T-helper 17 cell (primary cell): ENCODE measurements at places on chromosomes 3 and 15. TPM values are rescaled to one million over a fixed set of nuclear protein-coding genes. Genes with fewer than 3 reads are reported as not detected.

- H3K4me3 ChIP-seq = no peak overlapping the region
- H3K4me1 ChIP-seq = no peaks in the 10 kb centered on the region
- peaks cover 42% of the 10 kb centered on the region for H3K27me3 ChIP-seq
- H3K27ac ChIP-seq = no peak overlapping the region
These were observed 196.6 kb upstream of the IL12A start for GRCh38 chr3:159792070-159792469.

GRCh38 chr3:39907981-39908380 is 98.6 kb downstream of the MYRIP start:
- no peak overlapping the region for H3K27ac ChIP-seq
- H3K27me3 ChIP-seq = no peaks in the 10 kb centered on the region
- DNase-seq = no peak
- H3K4me1 ChIP-seq = no peaks in the 10 kb centered on the region
- no peaks in the 10 kb centered on the region for H3K36me3 ChIP-seq

- peak overlapping the region; percentile 89 for H3K27ac ChIP-seq
- peak overlapping the region; percentile 49 for H3K4me3 ChIP-seq
- no peaks in the 10 kb centered on the region for H3K27me3 ChIP-seq
These were observed 31.8 kb downstream of the IQGAP1 start for GRCh38 chr15:90419738-90420406.

DNA sequence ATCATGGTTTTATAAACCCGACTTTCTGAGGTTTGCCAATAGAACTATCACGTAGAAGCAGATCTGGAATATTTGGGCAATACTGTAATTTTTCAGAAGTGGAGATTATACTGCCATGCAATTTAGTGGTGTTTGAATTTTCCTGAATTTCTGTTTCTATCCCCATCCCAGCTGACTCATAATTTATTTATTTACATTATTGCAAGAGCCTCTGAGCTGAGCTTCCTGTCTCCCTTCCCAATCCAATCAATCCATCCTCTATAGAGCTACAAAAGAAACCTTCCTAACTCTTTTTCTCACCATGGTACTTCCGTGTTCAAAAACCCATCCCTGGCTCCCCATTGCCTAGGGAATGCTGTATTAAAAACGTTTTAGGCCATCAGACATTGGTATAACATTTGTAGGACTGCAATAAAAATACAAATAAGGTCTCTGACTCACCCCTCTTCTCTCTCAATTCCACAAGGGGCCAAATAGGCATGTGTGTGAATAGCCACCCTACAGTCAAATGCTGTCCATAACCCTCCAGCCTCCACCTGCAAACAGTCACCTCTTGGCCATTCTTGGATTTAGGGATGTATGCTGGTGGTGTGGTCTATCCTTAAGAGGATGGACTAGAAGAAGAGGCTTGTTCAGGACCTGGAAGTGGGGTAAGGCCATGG is 190.7 kb downstream of the CD47 start:
- peaks cover under 1% of the 10 kb centered on the region for H3K4me1 ChIP-seq

- DNase-seq = no peak
- H3K27me3 ChIP-seq = no peaks in the 10 kb centered on the region
- no peaks in the 10 kb centered on the region for H3K4me1 ChIP-seq
- H3K36me3 ChIP-seq = no peaks in the 10 kb centered on the region
These were observed 1183.1 kb downstream of the ZPLD1 start for GRCh38 chr3:103617961-103618360.

DNA sequence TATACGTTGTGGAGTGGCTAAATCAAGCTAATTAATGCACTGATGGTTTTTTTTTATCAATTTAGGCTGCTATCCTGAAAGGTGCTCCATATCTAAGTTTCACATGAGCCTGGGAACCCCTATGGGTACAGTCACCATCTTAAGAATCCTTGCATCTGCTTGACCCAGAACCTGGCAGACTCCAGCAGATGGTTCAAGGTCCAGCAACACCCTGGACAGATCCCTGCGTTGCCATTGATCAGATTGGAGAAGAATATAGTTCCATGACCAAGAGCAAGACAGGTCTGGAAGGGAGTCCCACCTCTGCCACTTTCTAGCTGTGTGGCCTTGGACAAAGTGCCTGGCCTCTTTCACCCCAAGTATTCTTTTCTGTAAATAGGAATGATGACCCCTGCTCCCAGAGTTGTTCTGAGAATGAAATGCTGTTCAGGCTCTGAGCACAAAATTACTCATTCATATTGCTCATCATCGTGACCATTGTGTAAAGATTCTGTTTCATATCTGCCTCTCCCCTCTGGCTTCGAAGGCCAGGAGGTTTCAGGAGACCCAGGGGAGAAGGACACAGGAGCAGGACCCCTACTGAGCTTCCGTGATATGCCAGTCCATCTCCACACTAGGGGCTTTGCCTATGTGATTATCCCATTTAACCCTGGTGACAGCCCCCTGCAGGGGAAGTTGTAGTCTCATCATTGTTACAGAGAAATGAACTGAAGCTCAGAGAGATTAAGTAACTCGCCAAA is 30.0 kb upstream of the TSEN2 start:
- no peaks in the 10 kb centered on the region for H3K27me3 ChIP-seq
- H3K4me3 ChIP-seq = no peak overlapping the region
- no peak for DNase-seq
- H3K4me1 ChIP-seq = peaks cover 2% of the 10 kb centered on the region
- H3K27ac ChIP-seq = no peak overlapping the region

DNA sequence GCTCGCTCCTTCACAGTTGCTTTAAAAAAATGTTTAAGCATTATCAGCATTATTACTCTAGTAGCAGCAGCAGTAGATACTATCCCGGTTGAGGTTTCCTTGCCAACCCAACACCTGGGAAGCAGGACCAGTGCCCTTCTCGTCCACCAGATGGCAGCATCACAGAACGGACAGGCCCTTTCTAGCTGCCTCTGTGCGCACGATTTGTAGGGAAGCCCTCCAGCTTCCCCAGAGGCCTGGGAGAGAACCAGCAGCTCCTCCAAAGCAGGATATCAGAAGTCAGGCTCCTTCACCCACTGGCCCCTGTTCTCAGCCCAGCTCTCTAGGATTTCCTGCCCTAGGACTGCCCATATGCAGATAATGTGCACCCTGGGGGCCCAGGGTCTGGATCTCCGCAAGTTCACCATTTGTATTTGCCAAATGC is 16.8 kb upstream of the ESYT3 start:
- H3K4me3 ChIP-seq = no peak overlapping the region
- DNase-seq = peak; percentile 49
- H3K4me1 ChIP-seq = peaks cover 10% of the 10 kb centered on the region

DNA sequence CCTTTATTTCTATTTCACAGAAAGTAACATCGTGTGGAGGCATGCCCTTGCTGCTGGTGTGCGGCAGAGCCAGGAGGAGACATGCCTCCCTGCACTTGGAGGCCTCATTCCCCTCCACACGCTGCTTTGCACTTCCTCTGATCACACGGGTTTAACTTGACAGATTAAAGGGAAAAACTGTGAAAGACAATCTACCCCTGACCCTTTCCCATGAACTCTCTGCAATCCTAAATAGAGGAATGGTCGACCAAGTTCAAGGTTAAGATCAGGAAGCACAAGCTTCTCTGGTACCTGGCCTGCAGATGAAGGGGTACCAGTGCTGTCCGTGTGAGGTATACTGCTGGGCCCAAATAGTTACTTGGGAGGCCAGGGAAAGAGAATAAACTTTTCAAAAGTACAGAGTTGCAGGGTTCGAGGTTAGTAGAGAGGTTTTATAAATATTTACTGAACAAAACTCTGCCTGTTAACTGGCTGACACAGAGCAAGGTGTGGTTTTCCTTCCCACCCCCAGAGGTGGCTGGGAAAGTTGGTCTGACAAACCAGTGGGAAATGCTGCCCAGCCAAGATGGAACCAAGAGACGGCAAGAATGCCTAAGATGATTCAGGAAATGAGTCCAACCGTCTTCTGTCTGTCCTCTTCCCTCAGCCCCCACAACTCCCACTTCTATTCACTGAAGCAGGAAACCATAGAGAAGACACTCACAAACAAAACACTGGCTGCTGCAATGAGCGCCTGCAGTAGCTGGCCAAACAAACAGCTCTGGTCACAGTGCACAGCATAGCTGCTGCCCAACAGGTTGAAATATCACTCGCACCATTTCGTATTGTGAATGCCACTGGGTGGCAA is 79.6 kb downstream of the IGF2BP2 start:
- no peak overlapping the region for H3K27ac ChIP-seq
- no peak overlapping the region for H3K4me3 ChIP-seq
- no peaks in the 10 kb centered on the region for H3K36me3 ChIP-seq
- no peak for DNase-seq
- H3K4me1 ChIP-seq = peaks cover 4% of the 10 kb centered on the region

GRCh38 chr15:69916169-69916785 is 181.4 kb downstream of the TLE3 start:
- peaks cover 4% of the 10 kb centered on the region for H3K4me1 ChIP-seq
- H3K27me3 ChIP-seq = peaks cover 19% of the 10 kb centered on the region
- peaks cover 2% of the 10 kb centered on the region for H3K36me3 ChIP-seq
- no peak for DNase-seq

DNA sequence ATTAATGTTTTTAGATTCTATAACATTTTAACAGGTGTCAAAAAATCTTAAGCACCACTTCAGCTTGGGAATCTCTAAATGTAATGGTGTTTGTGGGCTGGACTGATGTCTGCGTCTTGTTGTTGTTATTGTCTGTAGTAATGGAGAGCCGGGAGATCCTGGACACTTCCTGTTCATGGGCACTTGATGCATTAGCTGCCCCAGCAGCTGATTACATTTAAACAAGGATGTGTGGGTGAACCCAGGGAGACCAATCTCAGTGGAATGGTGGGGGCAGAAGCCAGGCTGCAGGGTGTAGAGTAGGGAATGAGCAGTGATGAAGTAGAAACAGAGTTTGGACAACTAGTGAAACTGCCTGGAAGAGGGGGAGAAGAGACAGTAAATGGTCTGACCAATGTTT is 7.8 kb downstream of the CCR5AS start:
- H3K36me3 ChIP-seq = peaks cover 7% of the 10 kb centered on the region
- no peak for DNase-seq
- H3K27ac ChIP-seq = no peak overlapping the region
- H3K4me1 ChIP-seq = peaks cover 3% of the 10 kb centered on the region
- peaks cover 23% of the 10 kb centered on the region for H3K27me3 ChIP-seq

- H3K27ac ChIP-seq = peak overlapping the region; percentile 9
- peaks cover 22% of the 10 kb centered on the region for H3K36me3 ChIP-seq
- H3K4me3 ChIP-seq = no peak overlapping the region
- H3K4me1 ChIP-seq = peaks cover 37% of the 10 kb centered on the region
These were observed 9.9 kb downstream of the ZBED2 start for GRCh38 chr3:111585217-111585616.

- no peaks in the 10 kb centered on the region for H3K36me3 ChIP-seq
- H3K4me3 ChIP-seq = no peak overlapping the region
- H3K27me3 ChIP-seq = peaks cover 32% of the 10 kb centered on the region
- no peak for DNase-seq
These were observed 97.1 kb upstream of the PRR20G start for GRCh38 chr3:127384717-127385539.

- no peak overlapping the region for H3K4me3 ChIP-seq
- H3K27me3 ChIP-seq = no peaks in the 10 kb centered on the region
- DNase-seq = no peak
- H3K36me3 ChIP-seq = no peaks in the 10 kb centered on the region
- H3K27ac ChIP-seq = no peak overlapping the region
These were observed 211.6 kb downstream of the MAGI1 start for GRCh38 chr3:65827076-65827475.

DNA sequence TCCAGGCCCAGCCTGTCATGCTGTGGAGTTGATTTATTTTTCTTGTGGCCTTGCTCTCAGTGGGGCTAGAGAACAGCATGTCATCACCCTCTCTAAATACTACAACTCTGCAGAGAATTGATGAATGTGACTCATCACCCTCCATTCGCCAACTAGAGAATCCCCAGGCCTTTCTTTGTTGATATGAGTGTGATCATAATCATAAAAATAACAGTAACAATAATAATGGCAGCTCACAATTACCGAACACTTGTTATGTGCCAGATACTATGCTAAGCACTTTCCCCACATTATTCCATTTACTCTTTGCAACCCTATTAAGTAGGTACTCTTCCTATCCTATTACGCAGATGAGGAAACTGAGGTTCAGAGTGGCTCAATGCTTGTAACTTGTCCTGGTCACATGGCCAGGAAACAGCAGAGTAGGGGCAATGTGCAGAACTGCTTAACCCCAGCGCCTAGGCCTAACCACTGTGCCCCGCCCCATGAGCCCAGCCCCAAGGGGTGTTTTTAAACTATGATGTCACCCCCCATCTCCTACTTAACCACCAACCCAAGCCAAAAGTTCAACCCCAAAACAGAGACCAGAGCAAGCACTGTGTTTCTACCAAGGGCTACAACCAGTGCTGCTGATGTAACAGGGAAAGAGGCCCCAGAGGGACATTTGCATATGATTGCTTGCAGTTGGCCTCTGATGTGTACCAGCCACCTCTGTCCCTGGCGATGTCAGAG is 104.5 kb downstream of the ADCY5 start:
- H3K4me3 ChIP-seq = no peak overlapping the region
- DNase-seq = no peak
- H3K27me3 ChIP-seq = peaks cover 37% of the 10 kb centered on the region
- peak overlapping the region; percentile 68 for H3K27ac ChIP-seq
- H3K4me1 ChIP-seq = peaks cover 16% of the 10 kb centered on the region

- H3K27ac ChIP-seq = no peak overlapping the region
- no peak overlapping the region for H3K4me3 ChIP-seq
- H3K4me1 ChIP-seq = peaks cover 4% of the 10 kb centered on the region
- H3K36me3 ChIP-seq = peaks cover 4% of the 10 kb centered on the region
- no peak for DNase-seq
These were observed 5.5 kb upstream of the NTRK3 start for GRCh38 chr15:88262064-88262463.

DNA sequence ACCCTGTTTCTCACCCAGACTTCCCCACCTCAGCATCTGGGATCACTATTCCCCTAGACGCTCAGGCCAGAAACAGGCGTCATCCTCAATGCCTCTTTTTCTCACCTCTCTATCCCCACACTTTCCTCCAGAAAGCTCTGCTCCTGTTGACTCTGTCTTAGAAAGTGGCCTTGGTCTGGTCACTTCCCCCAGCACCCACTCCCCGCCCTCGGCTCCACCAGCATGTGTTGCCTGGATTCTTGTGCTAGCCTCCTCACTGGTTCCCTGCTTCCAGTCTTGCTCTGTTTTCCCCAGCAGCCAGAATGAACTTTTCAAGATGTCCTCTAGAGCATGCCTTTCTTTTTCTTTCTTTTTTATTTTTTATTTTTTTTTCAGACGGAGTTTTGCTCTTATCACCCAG is 39.7 kb upstream of the ESYT3 start:
- H3K27ac ChIP-seq = no peak overlapping the region
- DNase-seq = no peak
- no peaks in the 10 kb centered on the region for H3K4me1 ChIP-seq
- no peaks in the 10 kb centered on the region for H3K36me3 ChIP-seq

The CPNE9 gene
- total RNA-seq = not detected

The GABRG3 gene
- not detected for total RNA-seq

The PTPRG gene
- total RNA-seq = not detected

The ELP6 gene
- total RNA-seq = 24.3 TPM
